Activated CD4-positive, alpha-beta T cell treated with anti-CD3 and anti-CD28 coated beads for 48 hours (primary cell): ENCODE measurements at places on chromosomes 2 and 18.
A peak's percentile ranks its signal among the peaks of the same experiment; 100 is the strongest.

DNA sequence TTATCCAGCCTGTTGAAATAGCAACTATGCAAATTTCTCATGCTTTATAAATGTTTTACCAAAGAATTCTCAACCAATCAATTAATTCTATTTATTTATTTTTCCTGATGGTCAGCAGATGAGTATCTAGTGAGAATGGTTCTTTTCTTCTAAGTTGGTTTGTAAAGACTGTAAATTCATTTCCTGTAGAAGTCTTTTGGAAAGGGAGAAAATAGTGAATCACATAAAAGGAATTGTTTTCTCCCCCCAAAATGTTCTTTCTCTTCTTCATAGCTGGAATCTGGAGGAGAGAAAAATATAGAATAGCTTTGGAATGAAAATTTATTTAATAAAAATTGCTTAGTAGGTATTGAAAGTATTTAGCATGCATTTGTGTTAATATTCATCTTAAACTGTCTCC, 836.1 kb upstream of the ZEB2 start:
- DNase-seq = no peak

DNA sequence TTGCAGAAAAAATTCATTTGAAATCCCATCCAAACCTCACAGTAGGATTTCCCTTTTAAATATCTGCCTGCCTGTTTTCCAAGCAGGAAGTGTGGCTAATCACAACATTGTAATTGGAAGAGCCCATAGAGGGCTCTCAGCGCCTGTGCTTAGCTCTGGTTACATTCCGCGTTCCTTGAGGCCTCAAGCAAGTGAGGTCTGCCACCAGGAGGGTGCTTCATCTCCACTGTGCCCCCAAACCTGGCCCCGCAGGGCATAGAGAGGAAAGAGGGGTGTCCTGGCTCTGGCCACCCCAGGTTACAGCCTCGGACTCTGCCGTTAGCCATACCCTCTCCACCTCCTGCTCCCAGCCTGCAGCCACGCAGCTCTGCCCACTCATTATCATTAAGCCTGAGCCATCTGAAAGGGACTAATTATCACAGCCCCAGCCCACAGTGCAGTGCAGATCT, 214.8 kb downstream of the SP3 start:
- no peak for DNase-seq

- no peak for DNase-seq
Measured at GRCh38 chr2:210577263-210578071, 21.1 kb downstream of the CPS1 start.

- DNase-seq = no peak
Measured at GRCh38 chr2:86596118-86596517, 27.5 kb downstream of the RNF103 start.

GRCh38 chr2:104538077-104538476, 315.8 kb upstream of the POU3F3 start:
- DNase-seq = no peak

- DNase-seq = no peak
Measured at GRCh38 chr2:187435756-187436155, 12.3 kb downstream of the CALCRL start.

- no peak for DNase-seq
Measured at GRCh38 chr2:40289771-40290404, 162.0 kb downstream of the SLC8A1 start.

GRCh38 chr2:232773815-232774214, 2.5 kb downstream of the KCNJ13 start:
- DNase-seq = no peak

- DNase-seq = no peak
Measured at GRCh38 chr2:232457121-232458011, 1.4 kb downstream of the ALPI start.

GRCh38 chr2:164852086-164852485, 10.5 kb upstream of the COBLL1 start:
- no peak for DNase-seq

DNA sequence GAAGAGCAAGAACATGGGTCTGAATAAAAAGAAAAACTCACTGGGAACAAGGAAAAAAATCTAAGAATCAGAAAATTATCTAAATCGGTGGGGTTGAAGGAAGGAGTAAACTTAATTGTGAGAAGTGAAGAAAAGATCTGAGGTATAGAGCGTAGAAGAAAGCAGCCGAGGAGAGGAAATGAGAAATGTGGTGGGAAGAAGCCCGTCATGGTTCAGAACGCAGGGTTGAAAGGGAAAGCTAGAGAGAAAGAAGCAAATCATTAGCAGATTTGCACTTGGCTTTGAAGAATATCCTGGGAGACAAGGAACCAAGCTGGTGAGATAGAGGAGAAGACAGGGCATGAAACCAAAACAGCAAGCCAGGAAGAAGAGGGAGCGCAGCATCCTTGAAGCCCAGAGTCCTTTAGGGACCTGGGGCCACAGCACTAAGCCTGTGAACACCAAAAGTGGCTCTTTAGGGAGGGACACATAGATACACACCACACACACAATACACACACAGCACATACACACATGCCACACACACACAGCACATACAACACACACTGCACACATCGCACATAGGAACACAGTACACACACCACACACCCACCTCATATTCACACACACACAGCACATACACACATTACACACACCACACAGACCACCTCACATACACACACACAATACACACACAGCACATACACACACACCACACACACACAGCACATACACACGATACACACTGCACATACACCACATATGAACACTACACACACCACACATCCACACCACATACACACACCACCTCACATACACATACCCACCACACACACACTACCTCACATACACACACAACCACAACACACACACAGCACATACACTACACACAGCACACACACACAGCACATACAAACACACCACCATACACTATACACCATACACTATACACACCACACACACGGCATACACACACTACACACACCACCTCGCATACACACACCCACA, 274.6 kb downstream of the ETAA1 start:
- DNase-seq = no peak

- DNase-seq = no peak
Measured at GRCh38 chr2:48540237-48540935, 10.4 kb downstream of the STON1 start.

DNA sequence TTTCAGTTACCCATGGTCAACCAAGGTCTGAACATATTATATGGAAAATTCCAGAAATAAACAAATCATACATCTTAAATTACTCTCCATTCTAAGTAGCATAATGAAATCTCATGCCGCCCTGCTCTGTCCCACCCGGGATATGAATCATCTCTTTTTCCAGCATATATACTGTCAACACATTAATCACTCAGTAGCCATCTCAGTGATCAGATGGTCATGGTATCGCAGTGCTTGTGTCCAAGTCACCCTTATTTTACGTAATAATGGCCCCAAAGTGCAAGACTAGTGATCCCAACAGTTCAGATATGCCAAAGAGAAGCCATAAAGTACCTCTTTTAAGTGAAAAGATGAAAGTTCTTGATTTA, 43.8 kb downstream of the OSBPL6 start:
- no peak for DNase-seq

GRCh38 chr2:229925201-229925600, 2.9 kb downstream of the FBXO36 start:
- no peak for DNase-seq

GRCh38 chr2:1210352-1210751, 202.9 kb upstream of the TPO start:
- no peak for DNase-seq

- DNase-seq = peak; percentile 87
Measured at GRCh38 chr2:6773007-6773693, 92.6 kb downstream of the CMPK2 start.

GRCh38 chr2:27042985-27043634, 8.4 kb upstream of the AGBL5 start:
- no peak for DNase-seq

- no peak for DNase-seq
Measured at GRCh38 chr2:176099728-176100546, at the start of gene HOXD12. TSS of gene HOXD12 (plus strand) at chr2:176099795. CDS start at chr2:176099802, 7 bp downstream.
